ENCODE measurements at places on chromosomes 3 and 15. TPM values are rescaled to one million over a fixed set of nuclear protein-coding genes. Genes with fewer than 3 reads are reported as not detected.

Gene RBMS3
- 3.9 TPM for total RNA-seq

Gene THAP10
- total RNA-seq = 5.5 TPM

Gene ROBO2
- total RNA-seq = 0.39 TPM

Gene SLC30A4
- 2.7 TPM for total RNA-seq

Gene SPRED1
- 16.5 TPM for total RNA-seq
